Smooth muscle cell of the pulmonary artery (primary cell): ENCODE measurements at places on chromosomes 6 and 20. TPM values are rescaled to one million over a fixed set of nuclear protein-coding genes. Genes with fewer than 3 reads are reported as not detected.

Gene KIFC1
- 2.1 and 5.0 TPM in 2 replicates for total RNA-seq

Gene ARMC12
- total RNA-seq: 0.26 TPM in 2 replicates

Gene ZC3H12D
- total RNA-seq: 0.17 and 0.33 TPM in 2 replicates

Gene DNMT3B
- total RNA-seq: 1.7 and 2.2 TPM in 2 replicates
